ENCODE measurements at places on chromosomes 7 and 10. TPM values are rescaled to one million over a fixed set of nuclear protein-coding genes. Genes with fewer than 3 reads are reported as not detected.

The LBX1 gene
- not detected for total RNA-seq

The ADRB1 gene
- 3.3 TPM for total RNA-seq

The FBXL13 gene
- total RNA-seq, result 5.0 TPM

DNA sequence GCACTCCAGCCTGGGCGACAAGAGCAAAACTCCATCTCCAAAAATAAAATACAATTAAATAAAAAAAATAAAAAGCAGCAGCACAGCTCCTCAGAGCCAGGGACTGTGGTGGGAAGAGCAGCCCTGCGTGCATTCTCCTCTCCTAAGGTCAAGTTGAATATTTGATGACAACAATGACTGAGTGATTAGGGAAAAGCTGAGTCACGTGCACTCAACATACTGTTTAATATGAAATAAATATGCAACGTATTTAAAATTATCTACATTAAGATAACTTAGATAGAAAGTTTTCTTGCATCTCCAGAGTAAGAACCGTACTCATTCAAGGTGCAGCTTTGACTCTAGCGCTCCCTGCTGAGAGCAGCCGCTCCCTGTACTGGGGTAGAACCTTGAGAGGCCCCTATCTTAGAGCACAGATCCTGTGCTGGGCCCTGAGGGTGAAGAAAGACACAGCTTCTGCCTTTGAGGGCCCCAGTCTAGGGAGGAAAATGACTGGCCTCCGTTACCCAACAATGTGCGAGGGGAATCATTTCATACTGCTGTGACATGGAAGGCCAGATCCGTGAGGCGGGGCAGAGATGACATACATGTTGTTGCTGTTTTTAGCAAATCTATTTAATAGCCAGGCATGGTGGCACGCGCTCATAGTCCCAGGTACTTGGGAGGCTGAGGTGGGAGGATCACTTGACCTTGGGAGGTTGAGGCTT lies 81.1 kb downstream of the SVIL start:
- no peak for DNase-seq

- no peak for DNase-seq
Measured at GRCh38 chr7:131330299-131330698, 2.6 kb downstream of the MKLN1 start.

DNA sequence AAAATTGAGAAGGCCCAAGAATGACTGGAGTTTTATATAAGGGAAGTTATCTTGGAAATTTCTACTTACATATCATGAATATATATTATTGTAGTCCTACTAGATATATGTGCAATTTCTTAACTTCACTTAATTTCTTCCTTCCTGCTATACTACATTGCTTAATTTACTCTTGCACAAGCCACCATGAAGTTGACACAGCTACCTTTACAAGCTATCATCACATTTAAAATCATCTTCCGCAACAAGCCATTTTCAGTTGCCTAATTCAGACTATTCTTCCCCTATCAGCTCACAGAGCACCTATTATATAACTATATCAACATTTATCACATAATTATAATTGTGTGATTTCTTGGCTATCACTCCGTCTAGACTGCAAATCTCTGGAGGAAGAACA lies 418.4 kb downstream of the PARD3 start:
- no peak for DNase-seq

- DNase-seq, result no peak
Measured at GRCh38 chr7:91066627-91067026, 197.6 kb upstream of the FZD1 start.

DNA sequence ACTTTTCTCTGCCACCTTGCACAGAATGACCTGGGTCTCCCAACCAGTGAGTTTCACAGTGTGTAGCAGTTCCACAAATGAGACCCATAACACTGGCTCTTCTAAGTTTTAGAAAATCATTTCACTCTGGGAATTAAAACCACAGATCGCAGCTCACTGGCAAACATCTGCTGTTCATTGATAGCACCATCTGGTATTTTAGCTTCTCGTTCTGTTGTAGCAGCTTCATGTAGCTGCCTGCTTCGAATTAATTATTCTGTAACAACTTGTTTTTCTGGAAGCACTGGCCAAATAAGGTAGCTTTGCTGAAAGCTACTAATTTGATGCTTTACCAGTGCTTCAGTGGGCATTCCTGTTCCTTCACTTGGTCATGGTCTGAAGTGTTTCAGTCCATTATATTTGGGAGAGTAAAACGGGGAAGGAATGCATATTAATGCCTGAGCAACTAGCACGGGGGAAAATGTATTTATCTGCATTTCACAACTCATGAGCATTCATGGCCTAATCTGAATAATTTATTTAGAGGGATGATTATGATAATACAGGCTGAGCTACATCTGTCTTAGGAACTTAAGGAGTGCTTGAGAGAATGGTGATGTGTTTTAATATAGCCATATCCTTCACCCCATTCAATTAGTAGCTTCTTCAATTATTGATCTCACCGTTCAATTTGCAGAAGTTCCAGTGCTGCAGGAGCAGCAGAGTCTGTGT lies 447.4 kb downstream of the XPNPEP1 start:
- no peak for DNase-seq

DNA sequence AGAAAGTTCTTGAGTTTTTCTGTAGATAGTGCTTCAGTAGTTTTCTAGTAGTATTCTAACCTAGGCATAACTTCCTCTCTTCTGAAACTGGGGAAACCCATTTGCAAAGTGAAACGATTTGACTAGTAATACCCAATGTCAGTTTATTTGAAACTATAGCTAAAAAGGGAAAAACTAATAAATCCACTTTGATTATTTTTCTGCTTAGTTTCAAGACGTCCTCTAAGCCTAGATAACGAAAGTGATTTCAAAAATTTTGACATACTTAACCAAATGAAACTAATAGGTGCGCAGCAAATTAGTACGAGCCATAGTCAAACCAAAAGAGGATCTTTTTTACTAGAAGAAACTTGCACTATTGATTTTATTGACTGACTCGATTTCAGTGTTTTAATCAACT lies 9.8 kb upstream of the SP8 start:
- no peak for DNase-seq

Measured in occipital lobe (tissue), 3 donors.